ENCODE measurements at places on chromosomes 2 and 18. TPM values are rescaled to one million over a fixed set of nuclear protein-coding genes. Genes with fewer than 3 reads are reported as not detected.
A peak's percentile ranks its signal among the peaks of the same experiment; 100 is the strongest.

- H3K27ac ChIP-seq, result no peak overlapping the region
- no peaks in the 10 kb centered on the region for H3K27me3 ChIP-seq
- peak; percentile 25 for DNase-seq
Observed at GRCh38 chr2:18422432-18423165, 137.9 kb downstream of the RDH14 start.

GRCh38 chr2:19835781-19836281, 66.0 kb downstream of the TTC32 start:
- no peak overlapping the region for H3K27ac ChIP-seq
- no peaks in the 10 kb centered on the region for H3K27me3 ChIP-seq

DNA sequence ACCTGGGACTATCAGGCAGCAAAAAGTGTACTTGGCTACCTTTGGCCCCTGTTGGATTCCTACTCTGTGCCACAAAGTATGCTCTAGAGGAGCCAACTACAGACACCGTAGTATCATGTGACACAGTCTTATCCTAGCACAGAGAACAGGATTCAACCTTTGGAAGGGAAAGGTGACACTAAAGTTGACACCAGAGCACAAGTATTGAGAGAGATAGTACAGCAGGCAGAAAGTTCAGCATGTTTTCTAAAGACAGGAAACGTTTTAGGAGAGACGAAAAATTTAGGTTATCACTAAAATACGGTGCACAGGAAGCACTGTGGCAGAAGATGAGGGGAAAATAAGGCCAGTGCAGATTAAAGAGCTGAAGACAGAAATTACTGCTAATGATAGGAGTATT, 18.6 kb downstream of the SMAD2 start:
- no peak overlapping the region for H3K4me3 ChIP-seq
- H3K27ac ChIP-seq, result no peak overlapping the region
- no peak for DNase-seq

DNA sequence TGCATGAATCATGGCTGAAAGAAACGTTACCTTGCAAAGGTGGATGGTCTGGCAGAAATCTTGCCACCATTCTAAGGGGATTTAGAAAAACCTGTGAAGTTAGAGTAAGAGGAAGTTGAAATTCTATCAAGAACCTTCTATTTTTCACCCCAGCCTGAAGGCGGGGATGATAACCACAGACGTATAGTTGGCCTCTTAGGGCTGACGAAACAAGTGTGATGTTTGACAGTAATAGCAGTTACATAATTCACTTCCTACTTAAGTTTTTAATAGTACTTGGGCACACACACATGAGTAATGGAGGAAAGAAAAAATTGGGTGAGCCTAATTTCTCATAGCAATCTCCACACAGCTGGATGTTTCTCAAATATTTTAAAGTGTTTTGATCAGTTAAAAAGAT, 336.6 kb upstream of the SALL3 start:
- H3K27me3 ChIP-seq, result no peaks in the 10 kb centered on the region
- no peak overlapping the region for H3K4me3 ChIP-seq
- DNase-seq, result no peak
- H3K27ac ChIP-seq, result no peak overlapping the region

DNA sequence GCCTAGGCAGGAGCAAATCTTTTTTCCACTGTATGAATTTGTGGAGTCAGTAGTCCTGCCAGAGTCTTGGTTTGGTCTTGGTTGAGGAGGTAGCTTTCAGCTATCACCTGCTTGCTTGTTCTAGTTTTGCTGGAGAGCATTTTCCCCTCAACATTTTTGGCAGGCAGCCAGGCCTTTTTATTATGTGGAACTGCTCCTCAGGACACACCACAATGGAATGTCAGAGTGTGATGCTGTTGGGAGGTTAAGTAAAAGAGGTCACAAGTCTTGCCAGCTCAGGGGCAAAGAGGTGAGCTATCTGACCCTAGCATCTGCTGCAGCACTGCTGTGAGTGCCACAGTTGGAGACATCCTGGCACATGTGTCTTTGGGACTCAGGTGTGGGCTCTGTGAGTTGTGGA, 258.0 kb downstream of the CNTNAP5 start:
- H3K4me3 ChIP-seq, result no peak overlapping the region
- no peak overlapping the region for H3K27ac ChIP-seq
- DNase-seq, result no peak
- H3K4me1 ChIP-seq, result no peaks in the 10 kb centered on the region

- no peak overlapping the region for H3K27ac ChIP-seq
- 0 out of 2 replicates have a peak, but pooled peaks cover 7% of the 10 kb centered on the region for H3K4me1 ChIP-seq
- peak; percentile 92 for DNase-seq
- H3K36me3 ChIP-seq, result no peaks in the 10 kb centered on the region
- no peaks in the 10 kb centered on the region for H3K27me3 ChIP-seq
Observed at GRCh38 chr2:221596192-221596591, 24.1 kb upstream of the EPHA4 start.

Gene EEF1B2
- total RNA-seq, result 365 TPM

Gene SOS1
- 22.0 TPM for total RNA-seq

Gene GPR45
- not detected for total RNA-seq

Gene IL1R2
- not detected for total RNA-seq

Data from GM23248 (cell line).